Stimulated activated CD8-positive, alpha-beta memory T cell treated with anti-CD3 and anti-CD28 coated beads, Interleukin-12 subunit alpha, Interleukin-12 subunit beta, amount 100 ng/mL, for 1 hour (primary cell): ENCODE measurements at places on chromosomes 1 and 21.

DNA sequence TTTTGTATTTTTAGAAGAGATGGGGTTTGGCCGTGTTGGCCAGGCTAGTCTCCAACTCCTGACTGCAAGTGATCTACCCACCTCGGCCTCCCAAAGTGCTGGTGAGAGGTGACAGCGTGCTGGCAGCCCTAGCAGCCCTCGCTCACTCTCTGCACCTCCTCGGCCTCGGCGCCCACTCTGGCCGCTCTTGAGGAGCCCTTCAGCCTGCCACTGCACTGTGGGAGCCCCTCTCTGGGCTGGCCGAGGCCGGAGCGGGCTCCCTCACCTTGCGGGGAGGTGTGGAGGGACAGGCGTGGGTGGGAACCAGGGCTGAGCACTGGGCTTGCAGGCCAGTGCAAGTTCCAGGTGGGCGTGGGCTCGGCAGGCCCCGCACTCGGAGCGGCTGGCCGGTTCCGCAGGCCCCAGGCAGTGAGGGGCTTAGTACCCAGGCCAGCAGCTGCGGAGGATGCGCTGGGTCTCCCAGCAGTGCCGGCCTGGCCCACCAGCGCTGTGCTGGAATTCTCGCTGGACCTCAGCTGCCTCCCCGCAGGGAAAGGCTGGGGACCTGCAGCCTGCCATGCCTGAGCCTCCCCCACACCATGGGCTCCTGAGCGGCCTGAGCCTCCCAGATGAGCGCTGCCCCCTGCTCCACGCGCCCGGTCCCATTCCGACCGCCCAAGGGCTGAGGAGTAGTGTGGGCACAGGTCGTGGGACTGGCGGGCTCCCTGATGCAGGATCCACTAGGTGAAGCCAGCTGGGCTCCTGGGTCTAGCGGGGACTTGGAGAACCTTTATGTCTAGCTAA lies 3.4 kb upstream of the LBR start:
- no peak for DNase-seq

DNA sequence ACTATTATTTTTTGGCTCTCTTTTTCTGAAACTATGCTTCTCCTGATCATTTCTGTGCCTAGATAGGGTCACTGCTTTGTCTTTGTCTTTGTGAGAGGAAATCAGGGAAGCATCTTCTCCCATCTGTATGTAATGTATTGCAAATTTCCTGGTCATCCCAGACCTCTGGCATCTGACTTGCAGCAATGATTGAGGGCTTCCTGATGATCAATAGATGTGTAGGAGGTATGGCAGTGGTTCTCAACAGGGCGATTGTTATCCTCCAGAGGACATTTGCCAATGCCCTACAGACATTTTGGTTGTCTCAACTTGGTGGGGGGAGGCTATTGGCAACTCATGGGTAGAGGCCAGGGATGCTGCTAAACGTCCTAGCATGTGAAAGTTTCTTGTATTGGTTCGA lies 64.7 kb downstream of the RGL1 start:
- DNase-seq: no peak

- no peak for DNase-seq
These were observed 919.0 kb upstream of the B3GALT2 start for GRCh38 chr1:194105381-194105780.

DNA sequence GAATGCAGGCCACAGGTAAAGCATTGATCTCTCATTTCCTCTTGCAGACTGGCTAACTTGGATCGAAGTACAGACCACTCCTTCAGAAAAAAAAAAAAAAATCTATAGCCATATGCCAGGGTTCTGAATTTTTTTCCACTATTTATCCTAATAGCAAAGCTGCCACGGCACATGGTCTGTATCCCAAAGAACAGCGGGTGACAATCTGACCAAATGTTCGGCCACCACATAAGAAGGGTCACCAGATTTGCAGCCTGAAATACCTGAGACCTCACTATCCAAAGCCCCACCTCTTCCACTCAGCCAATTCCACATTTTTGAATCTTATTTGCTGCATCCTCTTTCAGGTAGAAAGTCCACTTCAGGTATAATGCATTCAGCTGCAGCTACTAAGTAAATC lies 55.6 kb upstream of the RGS7 start:
- no peak for DNase-seq

DNA sequence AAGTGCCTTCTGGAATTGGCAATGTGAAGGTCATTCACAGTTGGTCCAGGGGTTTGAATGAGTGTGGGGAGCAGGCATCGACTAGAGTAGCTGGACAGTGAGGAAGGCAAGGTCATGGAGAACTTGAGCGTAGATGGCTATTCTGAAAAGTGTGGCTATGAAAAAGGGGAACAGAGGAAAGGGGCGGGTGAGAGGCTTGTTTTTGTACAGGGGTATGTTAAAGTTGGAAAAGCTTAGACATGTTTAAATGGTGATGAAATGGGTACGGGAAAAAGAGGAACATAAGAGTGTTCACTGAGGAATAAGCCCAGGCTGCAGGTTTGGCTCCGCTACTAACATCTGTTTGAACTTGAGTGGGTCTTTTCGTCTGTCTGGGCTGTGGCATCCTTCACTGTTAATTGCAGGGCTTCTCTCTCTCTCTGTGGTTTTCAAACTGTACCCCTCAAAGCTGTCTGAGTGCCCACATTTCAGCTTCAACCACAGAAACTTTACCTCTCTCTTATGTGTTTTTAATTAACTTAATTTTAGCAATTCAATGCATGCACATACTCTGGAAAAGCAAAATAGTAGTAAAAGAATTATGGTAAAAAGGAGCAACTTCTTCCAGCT lies 70.8 kb upstream of the COA6 start:
- DNase-seq: no peak

- DNase-seq: no peak
These were observed 3.8 kb downstream of the HECTD3 start for GRCh38 chr1:45007311-45007710.

- DNase-seq: no peak
These were observed 180.7 kb downstream of the ZBTB18 start for GRCh38 chr1:244231572-244232315.

- no peak for DNase-seq
These were observed 119.1 kb downstream of the ACTL8 start for GRCh38 chr1:17874231-17874630.

DNA sequence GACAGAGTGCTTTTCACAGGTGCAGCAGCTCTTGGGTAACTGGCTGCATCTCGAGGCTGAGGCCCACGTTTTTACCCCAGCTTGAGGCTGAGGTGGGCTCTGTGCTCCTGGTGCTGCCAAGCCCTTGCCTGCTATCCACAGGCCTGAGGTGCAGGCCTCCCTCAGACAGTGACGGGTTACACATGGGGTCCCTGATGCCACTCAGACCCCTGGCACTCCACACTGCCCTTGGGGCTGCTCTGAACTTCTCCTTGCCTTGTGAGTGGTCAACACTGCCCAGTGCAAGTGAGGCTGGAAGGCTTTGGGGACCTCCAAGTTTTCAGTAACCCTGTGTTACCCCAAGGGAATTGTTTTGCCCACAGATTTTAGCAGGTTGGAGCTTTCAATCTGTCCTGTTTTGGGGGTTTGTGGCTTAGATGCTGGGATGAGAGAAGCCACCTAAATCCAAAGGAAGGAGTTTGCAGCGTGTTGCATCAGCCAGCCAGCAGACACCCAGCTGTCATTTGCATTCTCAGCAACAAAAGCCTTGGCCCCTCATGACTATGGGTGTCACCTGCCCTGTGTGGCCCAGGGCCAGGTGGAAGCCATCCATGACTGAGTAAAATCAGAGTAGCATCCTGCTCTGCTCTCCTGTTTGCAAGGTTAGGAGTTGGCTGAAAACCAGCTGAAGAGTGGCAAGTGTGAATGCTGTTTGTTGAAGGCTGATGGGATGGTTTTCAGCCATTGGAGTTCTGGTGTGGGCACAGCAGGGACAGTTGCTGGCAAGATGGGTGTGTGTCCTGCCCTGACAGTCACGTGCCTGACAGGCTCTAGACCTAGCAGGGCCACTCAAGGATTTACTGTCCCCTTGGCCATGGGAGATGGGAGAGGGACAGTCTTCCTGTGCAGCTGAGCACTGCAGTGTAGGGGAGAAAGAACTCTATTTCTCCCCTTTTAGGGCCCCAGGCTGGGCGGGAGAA lies 3.2 kb downstream of the RNF187 start:
- no peak for DNase-seq

DNA sequence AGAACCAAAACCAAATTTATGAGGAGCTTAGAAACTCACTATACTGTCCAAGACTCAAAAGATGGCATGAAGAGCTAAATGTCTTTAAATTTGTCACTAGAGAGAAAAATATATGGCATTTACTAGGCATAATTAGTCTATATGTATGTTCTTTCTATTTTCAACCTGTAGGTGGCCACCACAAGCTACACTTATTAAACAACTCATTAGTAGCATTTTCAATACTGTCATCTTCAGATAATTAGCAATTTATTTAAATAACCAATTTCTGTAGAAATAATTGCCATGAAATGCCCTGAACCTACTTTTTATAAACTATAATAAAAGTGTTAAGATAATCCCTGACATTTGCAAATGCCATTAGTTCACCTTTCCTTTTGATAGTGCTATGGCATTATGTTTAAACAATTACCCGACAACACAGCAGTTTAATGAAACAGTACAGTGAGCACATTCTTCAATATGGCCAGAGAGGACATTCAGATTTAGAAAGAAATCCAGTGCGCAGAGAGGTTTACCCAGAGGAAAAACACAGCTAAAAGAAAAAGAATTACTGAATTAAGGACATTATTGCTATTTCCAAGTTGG lies 522.5 kb downstream of the PTBP2 start:
- no peak for DNase-seq

GRCh38 chr1:170321113-170321512 lies 175.4 kb downstream of the NTMT2 start:
- no peak for DNase-seq
